ENCODE measurements at places on chromosomes 12 and 14.

DNA sequence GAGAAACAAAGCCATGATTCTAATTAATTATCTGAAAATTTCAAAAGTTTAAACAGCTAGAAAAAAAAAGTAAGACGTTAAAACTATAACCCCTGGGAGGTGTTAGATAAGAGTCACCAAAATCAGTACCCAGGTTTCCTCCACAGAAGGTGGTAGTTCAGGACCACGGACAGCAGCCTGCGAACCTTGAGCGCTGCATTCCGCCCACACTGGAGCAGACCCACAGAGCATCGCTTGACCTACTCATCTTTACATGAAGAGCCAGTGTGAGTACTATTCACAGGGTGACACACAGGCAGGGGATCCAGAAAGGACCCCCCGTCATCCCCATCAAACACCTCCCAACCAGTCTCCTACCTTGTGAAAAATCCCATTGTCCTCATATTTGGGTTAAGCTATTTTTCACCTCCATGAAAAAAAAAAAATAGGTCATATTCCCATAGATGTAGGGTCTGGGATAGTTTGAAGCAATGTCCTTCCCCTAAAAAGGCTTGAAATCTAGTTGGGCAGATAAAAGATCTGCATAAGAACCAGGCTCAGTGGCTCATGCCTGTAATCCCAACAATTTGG is 8.8 kb upstream of the CHGA start:
- DNase-seq = peak; percentile 23

- no peak for DNase-seq
Observed at GRCh38 chr12:111178181-111179081, 190.5 kb downstream of the PHETA1 start.

DNA sequence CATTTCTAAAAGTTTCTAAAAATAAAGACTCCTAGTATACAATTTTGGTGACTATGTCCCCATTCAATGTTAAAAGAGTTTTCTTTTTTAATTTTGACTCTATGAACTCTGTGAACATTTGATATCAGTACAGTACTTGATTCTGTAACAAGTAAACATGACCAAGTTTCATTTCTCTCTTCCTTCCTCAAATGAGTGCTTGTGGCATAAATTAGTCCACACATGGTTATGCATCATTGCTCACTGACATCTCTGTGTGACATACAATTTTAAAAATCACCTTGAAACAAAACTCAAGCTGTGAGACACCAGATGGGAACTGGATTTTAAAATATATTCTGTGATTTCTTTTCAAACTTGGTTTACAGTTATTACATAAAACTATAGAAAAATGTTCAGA is 253.9 kb upstream of the MDGA2 start:
- peak; percentile 1 for DNase-seq

GRCh38 chr12:105330283-105330930 is at the start of gene C12orf75:
Gene C12orf75 (plus strand): TSS chr12:105330691. CDS start chr12:105330892, 201 bp downstream.
- DNase-seq = peak; percentile 13

GRCh38 chr14:101834800-101835547 is 73.5 kb downstream of the PPP2R5C start:
- no peak for DNase-seq

DNA sequence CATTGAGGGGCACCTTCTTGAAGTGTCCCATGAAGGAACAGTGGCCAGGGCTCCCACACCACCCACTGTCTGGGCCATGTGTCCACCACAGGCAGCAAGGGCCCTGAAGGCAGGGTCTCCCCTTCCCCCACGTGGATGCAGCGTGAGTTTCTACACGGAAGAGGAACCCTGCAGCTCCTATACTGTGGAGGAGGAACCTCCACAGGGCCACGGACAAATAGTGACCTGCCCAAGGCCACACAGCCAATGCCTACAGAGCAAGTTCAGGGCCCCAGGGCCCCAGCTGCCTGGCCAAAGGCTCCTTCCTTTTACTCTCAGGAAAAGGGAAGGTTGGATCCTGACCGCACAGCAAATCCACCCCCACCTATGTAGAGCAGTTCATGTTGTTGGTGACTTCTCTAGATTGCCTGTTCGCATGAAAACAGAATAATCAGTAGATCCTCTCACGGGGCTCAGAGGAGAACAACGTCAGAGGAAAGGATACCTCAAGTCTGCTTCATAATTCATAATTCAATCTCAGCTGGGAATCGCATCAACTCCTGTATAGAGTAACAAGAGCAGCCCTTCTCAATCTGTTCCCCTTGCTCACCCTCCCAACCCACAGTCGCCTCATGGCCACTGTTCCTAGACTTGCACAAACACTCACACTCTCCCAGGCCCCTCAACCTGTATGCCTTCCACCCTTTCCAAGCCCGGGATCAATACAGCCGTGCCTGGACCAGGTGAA is 11.1 kb upstream of the KRT73 start:
- DNase-seq = peak; percentile 31

- no peak for DNase-seq
Observed at GRCh38 chr12:55931780-55932550, 1.0 kb downstream of the DGKA start.

GRCh38 chr14:91947475-91948184 is at the start of gene FBLN5:
Gene FBLN5 (minus strand): TSS chr14:91947694. CDS start chr14:91947229, 465 bp downstream.
- peak; percentile 12 for DNase-seq

DNA sequence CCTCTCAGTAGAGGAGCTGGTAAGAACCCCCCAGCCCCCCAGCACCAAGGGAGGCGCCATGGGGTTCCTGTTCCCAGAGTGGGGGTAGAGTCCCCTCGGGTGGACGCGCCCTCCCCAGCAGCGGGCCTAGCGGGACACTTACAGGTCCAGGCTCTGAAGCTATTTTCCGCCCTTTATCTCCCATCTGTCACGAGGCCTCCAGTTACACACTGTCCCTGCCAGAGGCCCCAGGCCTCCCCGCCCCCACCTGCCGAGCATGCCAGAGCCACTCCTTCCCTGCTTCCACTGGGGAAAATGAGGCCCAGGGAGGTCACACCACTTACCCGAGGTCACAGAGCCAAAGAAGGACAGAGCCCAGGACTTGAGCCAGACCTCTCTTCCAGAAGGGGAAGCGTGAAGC is 3.1 kb downstream of the C14orf180 start:
- no peak for DNase-seq
